T-helper 2 cell (primary cell): ENCODE measurements at places on chromosomes 11 and 22.

GRCh38 chr11:90630176-90630575 is 407.3 kb upstream of the CHORDC1 start:
- DNase-seq, result no peak

GRCh38 chr11:57646799-57647303 is 2.9 kb downstream of the YPEL4 start:
- DNase-seq, result no peak

GRCh38 chr11:7533199-7534041 is 19.6 kb downstream of the PPFIBP2 start:
- DNase-seq, result no peak

DNA sequence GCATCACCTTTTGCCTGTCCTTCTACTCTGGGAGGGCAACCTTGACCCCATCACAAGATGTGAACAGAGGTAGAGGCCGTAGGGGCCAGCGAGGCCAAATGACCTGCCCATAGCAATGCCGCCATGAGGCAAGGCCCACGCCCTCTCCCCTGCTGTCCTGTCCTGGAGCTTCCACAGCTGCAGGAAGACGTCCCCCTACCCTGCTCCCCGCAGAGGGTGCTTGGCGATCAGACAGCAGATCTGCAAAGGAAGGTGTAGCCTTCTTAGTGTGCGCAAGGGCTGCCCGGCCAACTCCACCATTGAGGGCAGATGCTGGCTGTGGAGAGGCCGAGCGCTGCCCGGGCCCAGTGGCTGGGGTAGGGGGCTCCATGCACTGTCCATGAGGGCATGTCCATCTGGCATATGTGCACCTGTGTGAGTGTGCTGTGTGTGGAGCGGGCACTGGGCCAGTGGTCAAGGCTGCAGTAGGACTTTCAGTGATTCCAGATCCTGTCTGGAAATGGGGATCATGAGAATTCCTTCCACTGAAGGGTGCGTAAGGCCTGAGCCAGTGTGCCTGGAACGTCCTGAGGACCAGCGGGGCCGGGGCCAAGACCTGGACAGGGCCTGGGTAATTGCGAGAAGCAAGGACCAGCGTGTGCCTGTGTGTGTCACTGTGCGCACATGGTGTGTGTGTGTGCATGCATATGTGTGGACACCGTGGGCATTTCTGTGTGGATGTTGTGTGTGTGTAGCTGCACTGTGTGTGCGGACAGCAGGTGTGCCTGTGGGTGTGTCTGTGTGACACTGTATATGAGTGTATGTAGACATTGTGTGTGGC is 11.0 kb downstream of the TRPM5 start:
- no peak for DNase-seq

- peak; percentile 61 for DNase-seq
Observed at GRCh38 chr11:3049430-3050243, 7.6 kb downstream of the CARS1 start.

DNA sequence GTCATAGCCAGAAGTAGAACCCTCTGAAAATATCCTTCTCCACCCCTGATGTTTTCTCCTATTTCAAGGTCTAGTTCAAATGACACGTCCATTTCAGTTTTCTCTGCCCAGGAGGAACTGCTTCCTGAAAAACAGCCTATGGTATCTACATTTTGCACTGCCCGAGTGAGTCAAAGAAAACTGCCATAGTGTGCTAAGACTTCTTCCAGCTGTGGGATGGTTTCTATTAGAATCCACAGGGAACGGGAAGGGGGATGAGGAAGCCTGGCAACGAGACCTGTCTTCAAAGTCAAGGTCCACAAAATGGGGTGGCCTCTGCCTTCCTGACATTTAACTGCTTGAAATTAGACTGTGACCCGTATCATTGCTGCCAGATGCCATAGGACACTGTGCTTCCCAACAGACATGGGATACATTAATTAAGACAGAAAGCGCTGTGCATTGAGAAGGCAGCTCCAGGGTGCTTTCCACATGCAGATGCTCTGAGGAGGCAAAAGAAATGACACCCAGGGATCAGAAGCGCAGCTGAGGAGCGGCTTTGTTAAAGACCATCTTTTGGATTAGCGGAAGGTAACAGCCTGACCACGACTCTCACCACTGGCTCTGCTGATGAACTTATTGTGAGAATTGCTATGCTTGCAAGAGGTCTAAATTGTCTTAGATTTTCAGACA is 39.4 kb upstream of the NUP50 start:
- DNase-seq, result no peak

DNA sequence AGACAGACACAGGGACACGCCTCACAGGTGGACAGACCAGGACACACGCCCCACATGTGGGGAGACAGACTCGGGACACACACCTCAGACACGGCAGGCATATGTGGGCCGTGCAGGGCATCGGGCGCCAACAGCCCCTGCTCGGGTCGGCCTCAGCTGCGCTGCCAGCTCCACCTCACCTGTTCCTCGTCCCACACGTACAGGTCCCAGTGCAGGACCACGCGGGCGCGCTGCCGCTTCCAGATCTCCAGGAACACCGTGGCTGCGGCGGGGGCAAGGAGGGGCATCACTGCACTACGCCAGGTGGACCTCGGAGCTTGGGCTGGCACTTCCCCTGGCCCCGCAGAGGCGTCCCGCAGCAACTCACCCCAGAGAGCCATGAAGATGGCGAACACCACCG is 12.4 kb downstream of the ANO9 start:
- DNase-seq, result no peak

- DNase-seq, result no peak
Observed at GRCh38 chr22:43256976-43257545, 70.1 kb upstream of the TTLL12 start.
